NCI-H2107 (cell line): ENCODE measurements at places on chromosomes 3 and 15.

DNA sequence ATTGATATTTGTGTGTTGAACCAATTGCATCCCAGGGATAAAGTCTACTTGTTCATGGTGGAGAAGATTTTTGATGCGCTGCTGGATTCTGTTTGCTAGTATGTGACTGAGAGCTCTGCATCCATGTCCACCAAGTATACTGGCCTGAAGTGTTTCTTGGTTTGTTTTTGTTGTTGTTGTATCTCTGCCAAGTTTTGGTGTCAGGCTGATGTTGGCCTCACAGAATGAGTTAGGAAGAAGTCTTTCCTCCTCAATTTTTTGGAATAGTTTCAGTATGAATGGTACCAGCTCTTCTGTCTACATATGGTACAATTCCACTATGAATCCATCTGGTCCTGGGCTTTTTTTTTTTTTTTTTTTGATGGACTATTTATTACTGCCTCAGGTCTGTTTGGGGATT is 50.9 kb upstream of the OSTN start:
- no peak for DNase-seq

DNA sequence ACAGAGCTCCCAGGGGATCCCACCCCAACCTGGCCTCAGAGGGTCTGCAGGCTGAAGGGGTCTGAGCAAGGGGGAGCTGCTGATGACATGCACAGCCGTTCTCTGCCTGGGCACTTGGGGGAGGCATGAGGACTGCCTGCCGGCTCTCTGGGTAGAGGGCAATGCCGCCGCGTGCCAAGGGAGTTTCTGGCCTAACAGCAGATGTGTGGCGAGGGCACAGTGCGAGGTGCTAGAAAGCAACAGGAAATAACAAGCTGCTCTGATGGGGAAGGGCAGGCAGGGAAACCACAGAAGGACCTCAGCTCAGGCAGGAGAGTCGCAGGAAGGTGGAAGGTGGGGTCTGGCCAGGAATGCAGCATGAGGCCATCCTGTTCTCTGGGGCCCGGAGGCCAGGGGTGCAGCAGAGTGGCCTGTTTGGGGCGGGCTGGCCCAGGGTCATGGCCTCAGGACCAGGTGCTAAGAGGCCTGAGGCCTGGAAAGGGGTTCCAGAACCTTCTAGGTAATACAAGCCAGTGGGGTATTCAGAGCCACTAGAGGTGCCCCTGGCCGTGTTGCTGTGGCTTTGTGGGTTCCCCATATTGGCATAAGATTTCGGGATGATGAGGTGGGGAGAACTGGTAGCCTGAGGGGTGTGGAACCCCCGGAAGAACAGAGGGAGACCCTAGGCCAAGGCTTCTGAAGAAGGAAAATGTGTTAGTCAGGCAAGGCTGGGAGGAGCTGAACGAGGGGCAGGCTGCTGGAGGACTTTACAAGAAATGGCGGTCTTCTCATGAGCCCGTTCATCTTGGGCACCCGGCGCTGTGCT is 41.2 kb downstream of the RGMA start:
- no peak for DNase-seq

- DNase-seq, result no peak
These were observed 189.2 kb downstream of the GBE1 start for GRCh38 chr3:81572201-81572756.

GRCh38 chr15:59691194-59691805 is 2.2 kb upstream of the BNIP2 start:
- no peak for DNase-seq

- DNase-seq, result no peak
These were observed at the start of gene APEH for GRCh38 chr3:49673715-49674496. TSS of gene APEH (plus strand) at chr3:49674351. CDS start at chr3:49674402, 51 bp downstream.

- no peak for DNase-seq
These were observed 7.3 kb downstream of the FYCO1 start for GRCh38 chr3:45988362-45988761.

- no peak for DNase-seq
These were observed 8.3 kb downstream of the STARD5 start for GRCh38 chr15:81315452-81316175.

DNA sequence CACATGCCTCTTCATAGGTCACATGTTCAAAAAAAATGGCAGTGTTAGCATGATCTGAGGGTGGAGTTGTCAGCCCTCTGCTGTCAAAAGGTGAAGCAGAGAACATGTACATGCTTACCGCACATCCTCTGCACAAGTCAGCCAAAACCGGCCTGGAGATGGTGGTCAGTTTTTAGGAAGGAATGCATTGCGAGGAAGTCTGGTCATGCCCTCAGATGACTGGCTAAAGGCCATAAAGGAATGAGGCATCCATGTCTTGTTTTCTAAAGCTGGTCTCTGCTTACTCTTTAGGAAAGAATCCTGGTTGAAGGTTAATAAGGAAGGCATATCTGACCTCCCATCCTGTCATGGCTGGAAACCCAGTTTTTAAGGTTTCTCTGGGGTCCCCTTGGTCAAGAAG is 292.0 kb upstream of the CCDC54 start:
- DNase-seq, result no peak

- DNase-seq, result no peak
These were observed 22.3 kb downstream of the CD200 start for GRCh38 chr3:112355307-112355687.
